ENCODE measurements at places on chromosomes 4 and X.

DNA sequence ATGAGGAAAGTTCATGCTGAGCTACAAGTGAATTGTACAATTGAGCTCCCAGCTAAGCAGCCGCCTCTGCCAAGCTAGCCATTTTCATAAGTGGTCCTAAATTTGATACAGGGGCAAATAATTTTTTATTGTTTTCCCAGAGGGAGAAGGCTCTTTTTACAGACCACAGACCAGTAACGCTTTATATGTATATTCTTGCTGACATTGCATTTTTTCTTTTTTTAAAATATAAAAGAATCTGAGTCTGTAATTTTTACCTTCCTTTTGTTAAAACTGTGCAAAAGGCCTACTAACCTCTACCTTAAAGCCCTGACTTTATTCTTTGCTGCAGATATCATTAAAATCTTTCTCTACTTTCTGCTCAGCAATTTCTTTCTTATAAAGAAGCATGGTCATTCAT lies 501.2 kb upstream of the INTU start:
- DNase-seq, result no peak

- DNase-seq, result no peak
Observed at GRCh38 chrX:10902001-10902400, 209.1 kb upstream of the HCCS start.

DNA sequence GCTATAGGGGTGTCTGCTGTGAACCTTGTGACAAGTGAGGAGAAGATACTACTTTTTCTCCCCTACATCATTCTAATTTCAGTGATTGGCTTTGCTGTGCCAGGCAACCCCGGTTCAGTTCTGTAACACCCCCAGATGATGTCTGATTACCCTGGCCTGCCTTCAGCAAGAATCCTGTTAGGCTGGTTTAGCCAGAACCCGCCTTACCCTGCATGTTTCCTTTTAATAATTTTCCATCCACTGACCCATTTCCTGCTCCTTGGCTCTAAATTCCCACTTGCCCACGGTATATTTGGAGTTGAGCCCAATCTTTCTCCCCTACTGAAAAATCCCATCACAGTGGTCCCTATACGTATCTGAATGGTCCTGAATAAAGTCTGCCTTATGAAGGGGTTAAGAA lies 46.5 kb upstream of the HPSE start:
- no peak for DNase-seq

- DNase-seq, result no peak
Observed at GRCh38 chr4:168274871-168275270, 43.7 kb downstream of the DDX60 start.

DNA sequence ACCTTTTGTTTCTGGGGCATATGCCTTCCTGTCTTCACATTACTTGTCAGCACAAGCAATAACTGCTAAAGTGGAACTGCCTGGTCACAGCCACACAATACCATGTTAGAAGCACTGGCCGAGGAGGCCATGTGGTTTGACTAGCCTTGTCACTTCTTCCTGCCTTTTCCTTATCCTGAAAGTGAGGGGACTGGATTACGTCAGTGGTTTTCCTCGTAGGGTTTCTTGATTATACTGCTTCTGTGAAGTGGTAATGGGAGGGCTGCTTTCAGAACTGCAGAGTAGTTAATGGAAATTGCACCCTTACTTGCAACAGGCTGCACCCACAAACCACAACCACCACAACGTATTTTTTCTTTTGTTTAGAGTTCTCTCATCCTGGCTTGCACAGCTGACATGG lies 26.6 kb downstream of the ZRSR2 start:
- no peak for DNase-seq

DNA sequence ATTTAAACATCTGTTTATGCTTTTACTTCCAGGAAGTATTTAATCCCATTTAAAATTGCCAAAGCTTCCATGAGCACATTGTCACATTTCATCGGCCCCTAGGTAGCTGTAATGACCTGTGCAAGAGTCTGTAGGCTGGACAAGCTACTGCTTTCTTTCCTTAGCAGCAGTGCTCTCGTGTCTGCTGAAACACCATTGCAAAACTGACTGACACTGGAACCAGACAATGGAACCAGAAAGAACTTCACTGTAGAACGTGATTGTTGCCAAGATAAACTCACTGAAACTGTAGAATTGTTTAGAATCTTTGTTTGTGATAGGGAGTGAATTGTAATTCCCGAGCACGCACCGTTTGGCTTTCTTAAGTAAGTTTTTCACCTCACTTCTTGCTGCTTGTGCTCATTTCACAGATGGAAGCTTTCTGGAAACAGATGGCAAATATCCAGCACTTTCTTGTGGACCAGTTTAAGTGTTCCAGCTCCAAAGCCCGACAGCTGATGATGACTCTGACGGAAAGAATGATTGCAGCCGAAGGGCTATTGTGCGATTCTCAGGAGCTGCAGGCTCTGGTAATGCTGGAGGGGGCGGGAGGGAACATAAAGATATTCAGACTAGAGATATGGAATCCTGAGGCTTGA lies 36.9 kb downstream of the EVC start:
- no peak for DNase-seq

DNA sequence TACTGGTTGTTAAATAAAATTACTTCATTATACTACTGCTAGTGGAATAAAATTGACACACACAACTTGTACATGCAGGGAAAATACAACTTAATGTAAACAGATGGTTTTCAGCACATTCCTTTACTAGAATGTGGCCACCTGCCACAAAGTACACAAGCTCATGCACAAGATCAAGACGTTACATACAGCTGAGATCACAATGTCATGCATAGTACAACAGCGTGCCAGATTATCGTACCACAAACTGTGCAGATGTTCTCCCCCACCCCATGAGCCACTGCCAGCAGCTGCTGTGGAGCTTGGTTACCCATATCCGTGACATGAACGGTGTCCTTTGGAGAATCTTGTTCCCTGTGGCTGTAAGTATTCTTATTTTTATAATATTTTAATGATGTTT lies 27.7 kb downstream of the FBXO8 start:
- DNase-seq, result no peak

DNA sequence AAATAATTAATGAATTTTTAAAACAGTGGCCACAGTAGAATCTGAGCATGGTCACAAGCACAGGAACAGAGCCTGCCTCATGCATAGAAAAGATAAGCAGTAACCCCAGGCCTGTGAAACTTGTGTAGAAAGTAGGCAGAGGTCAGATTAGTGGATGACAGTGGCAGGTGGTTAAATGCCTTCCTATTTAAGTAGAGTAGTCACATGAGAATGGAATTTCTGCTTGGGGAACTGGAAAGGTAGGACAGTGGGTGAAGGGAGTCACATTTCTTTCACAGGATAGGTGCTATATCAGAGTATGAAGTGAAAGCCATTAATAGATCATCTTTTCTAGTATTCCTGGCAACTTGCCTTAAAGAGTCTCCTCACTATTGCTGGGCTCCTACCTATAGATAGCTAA lies 34.9 kb upstream of the ASB12 start:
- DNase-seq, result no peak

DNA sequence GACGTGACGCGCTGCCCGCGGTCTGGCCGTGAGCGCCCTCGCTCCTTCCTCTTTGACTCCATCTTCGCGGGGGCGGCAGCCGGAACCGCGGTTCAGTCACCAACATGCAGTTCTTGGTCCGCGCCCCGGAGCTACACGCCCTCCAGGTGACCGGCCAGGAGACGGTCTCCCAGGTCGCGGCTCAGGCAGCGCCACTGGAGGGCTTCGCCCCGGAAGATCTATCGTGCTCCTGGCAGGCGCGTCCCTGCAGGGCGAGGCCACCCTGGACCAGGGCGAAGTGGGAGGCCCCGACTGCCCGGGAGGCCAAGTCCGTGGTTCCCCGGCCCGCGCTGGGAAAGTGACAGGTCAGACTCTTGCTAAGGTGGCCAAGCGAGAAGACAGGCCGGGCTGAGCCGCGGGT lies 2.9 kb downstream of the TRIML2 start:
- DNase-seq, result no peak

- no peak for DNase-seq
Observed at GRCh38 chr4:118033148-118034052, 886 bp upstream of the NDST3 start.

- no peak for DNase-seq
Observed at GRCh38 chr4:37549041-37549440, 137.1 kb downstream of the RELL1 start.

GRCh38 chr4:173167758-173168395 lies 734 bp upstream of the GALNT7 start:
- no peak for DNase-seq

DNA sequence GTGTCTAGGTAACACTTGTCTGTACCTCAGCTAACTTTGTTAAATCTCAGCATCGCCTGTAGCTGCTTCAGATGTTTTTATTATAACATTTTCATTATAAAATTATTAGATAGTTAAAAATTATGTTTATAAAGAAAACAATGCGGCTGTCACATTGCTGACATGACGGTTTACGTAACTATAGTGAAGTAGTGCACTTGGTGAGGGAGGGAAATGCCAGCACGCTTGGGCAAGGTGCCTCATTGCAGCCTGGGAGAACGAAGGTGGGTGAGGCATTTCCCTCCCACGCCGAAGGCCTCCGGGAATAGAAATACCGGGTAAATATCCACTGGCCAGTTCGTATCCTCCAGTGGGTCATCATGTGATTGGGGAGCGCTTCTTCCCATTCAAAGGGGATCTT lies 15.9 kb downstream of the TMEM187 start:
- DNase-seq, result no peak

- DNase-seq, result no peak
Observed at GRCh38 chr4:120010646-120011045, 56.0 kb downstream of the MAD2L1 start.

GRCh38 chr4:66223068-66223703 lies 552.9 kb upstream of the EPHA5 start:
- DNase-seq, result no peak

- no peak for DNase-seq
Observed at GRCh38 chr4:16627999-16628398, 270.4 kb downstream of the LDB2 start.

- DNase-seq, result no peak
Observed at GRCh38 chrX:44239036-44239435, 104.4 kb downstream of the EFHC2 start.

- no peak for DNase-seq
Observed at GRCh38 chr4:107220976-107221375, 184.9 kb upstream of the DKK2 start.

- DNase-seq, result no peak
Observed at GRCh38 chr4:3745886-3746656, 20.1 kb upstream of the ADRA2C start.

- no peak for DNase-seq
Observed at GRCh38 chr4:40405193-40405592, 70.1 kb downstream of the CHRNA9 start.

GRCh38 chrX:17496407-17496806 lies 121.4 kb downstream of the NHS start:
- no peak for DNase-seq

DNA sequence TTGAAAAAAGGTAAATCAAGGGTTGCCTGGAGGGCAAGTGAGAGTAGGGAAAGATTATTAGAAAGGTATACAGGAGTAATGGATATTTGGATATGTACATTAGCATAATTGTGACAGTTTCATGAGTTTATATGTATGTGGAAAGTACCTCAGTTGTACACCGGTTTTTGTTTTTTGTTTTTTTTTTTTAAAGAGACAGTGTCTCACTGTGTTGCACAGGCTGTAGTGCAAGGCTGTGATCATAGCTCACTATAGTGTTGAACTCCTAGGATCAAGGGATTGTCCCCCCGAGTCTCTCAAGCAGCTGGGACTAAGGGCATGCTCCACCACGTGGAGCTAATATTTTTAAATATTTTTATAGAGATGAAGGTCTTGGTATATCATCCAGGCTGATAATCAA lies 15.3 kb upstream of the HPGD start:
- no peak for DNase-seq

DNA sequence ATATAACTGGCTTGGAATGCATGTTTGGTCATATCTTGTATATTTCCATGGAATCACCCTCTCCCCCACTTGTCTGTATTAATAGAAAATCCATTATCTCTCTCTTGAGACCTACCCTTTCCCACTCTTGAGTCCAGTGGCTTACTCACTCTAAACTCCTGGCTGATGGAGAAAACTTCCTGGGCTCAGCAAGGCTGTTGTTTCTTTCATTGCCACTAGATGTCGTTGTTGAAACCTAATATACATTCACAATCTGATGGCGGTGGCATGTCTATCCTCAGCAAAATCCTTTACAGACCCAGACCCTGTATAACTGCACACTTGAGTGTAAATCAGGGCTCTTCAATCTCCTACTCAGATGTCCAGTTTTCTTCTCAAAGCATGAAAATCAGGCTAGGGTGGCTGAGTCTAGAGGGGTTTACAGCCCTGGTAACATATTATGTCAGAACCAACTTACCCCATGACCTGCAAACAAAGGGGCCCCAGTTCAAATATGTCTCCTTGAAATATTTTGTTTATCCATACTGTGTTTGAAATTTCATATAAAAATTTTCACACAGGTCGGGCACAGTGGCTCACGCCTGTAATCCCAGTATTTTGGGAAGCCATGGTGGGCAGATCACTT lies 70.0 kb upstream of the FAM241A start:
- no peak for DNase-seq

DNA sequence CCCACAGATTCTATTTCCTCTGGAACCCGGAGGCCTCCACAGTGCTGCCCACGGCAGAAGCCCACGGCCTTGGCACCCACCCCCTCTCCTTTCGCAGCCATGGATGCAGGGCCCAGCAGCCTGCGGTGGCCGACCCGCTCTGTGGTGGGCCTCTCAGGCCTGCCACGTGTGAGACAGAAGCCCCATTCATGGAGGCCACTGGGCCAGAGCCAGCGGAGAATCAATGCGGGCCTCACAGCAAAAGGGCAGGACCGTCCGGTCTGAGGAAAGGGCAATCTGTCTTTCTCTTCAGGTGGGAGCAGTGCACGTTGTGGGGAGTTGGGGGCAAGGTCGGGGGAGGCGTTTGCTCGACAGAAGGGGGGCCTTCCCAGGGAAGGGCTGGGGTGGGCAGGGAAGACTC lies 8.4 kb upstream of the HAUS7 start:
- DNase-seq, result no peak

DNA sequence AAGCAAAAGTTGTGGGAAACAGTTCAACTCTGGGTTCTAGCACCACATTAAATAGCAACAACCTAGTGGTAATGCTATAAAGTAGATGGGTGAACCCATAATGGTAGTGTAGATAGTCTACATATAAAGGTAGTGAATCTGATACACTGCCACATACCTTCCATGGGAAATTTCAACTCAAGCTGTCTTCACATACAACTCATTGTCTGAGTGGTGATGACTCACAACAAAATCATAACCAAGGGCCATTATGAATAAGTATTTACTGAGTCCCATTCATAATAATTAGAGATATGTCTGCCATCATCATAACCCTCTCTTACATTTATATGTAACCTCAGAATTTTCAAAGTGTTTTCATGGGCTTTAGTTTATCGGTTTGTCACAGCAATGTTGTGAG lies 34.8 kb downstream of the EGF start:
- no peak for DNase-seq

DNA sequence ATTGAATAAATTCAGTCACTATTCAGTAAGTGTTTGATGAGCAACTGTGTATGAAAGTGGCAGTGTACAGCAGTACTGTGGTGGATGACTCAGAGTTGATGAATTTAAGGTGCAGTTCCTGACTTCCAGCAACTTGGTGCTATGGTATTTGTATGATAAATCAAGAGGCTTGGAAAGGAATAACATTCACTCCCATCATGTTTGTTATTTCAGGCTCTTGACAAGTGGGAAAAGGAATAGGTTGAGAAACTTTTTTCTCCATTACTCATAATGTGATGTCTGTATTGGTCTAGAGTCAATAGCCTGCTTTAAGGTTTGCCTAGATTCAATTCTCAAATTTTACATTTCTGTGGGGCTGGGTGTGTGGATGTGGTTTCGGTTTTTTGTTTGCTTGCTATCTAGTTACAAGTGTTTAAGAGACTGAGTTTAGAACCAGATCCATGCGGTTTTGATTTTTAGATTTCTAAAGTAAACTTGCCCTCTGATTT lies 35.1 kb upstream of the CYP2U1 start:
- no peak for DNase-seq
